Activated T-cell treated with anti-CD3 and anti-CD28 coated beads, Interleukin-2, amount 50 U/mL, for 48 hours (primary cell): ENCODE measurements at places on chromosomes 1 and 21.
A peak's percentile ranks its signal among the peaks of the same experiment; 100 is the strongest.

- DNase-seq = peak; percentile 63
Measured at GRCh38 chr1:172818841-172819527, 160.1 kb downstream of the FASLG start.

DNA sequence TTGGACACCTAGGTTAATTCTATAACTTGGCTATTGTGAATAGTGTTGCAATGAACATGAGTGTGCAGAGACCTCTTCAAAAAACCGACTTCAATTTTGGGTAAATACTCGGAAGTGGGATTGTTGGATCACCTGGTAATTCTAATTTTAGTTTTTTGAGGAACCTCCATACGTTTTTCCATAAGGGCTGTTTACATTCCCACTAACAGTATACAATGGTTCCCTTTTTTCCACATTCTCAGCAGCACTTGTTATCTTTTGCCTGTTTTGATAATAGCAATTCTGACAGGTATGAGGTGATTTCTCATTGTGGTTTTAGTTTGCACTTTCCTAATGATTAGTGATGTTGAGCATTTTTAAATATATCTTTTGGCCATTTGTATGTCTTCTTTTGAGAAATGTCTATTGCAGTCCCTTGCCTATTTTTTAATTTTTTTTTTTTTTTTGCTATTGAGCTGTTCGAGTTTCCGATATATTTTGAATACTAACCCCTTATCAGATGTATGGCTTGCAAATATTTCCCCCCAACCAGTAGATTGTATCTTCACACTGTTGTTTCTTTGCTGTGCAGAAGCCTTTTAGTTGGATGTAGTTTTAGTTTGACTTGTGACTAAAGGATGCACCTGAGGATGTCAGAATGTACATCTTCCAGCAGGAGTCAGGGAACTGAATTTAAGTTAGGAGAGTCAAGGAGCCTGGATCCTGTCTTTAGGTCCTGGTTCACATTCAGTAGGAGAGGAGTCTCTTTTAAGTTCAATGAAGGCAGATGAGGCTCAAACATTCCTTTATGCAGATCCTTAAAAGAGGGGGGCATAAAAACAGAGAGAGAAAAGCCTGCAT lies 120.0 kb downstream of the S1PR1 start:
- DNase-seq = no peak

- DNase-seq = no peak
Measured at GRCh38 chr1:55402671-55403464, 187.7 kb upstream of the USP24 start.

DNA sequence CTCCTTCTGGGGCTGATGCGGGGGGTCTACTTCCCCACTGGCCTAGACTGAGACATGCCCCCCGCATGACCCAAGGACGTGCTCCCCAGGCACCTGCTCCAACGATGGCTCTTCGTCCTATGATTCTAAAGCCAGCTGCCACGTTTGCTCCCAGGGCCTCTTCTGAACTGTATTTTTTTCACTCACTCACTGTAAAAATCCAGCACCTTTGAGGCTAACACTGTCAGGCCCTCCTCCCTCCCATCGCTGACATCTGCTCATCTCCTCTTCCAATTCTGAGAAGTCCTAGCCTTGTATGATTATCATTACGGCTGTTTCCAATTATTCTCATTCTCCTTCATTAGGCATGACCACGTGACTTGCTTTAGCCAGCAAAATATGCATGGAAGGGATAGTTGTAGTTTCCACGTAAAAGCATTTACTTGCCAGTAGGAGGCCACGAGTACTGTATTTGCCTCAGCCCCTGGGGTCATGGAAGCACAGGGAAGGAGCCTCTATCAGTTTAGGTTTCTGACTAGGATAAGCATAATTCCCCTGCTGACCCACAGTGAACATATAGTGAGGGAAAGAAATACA lies 19.1 kb upstream of the EDN2 start:
- DNase-seq = no peak

- DNase-seq = no peak
Measured at GRCh38 chr1:86503406-86504136, 34.8 kb downstream of the CLCA1 start.

GRCh38 chr21:28464988-28465387 lies 527.7 kb downstream of the LTN1 start:
- DNase-seq = no peak
